Stomach (tissue), 19 donors: ENCODE measurements at places on chromosomes 16 and 17.
A peak's percentile ranks its signal among the peaks of the same experiment; 100 is the strongest.

DNA sequence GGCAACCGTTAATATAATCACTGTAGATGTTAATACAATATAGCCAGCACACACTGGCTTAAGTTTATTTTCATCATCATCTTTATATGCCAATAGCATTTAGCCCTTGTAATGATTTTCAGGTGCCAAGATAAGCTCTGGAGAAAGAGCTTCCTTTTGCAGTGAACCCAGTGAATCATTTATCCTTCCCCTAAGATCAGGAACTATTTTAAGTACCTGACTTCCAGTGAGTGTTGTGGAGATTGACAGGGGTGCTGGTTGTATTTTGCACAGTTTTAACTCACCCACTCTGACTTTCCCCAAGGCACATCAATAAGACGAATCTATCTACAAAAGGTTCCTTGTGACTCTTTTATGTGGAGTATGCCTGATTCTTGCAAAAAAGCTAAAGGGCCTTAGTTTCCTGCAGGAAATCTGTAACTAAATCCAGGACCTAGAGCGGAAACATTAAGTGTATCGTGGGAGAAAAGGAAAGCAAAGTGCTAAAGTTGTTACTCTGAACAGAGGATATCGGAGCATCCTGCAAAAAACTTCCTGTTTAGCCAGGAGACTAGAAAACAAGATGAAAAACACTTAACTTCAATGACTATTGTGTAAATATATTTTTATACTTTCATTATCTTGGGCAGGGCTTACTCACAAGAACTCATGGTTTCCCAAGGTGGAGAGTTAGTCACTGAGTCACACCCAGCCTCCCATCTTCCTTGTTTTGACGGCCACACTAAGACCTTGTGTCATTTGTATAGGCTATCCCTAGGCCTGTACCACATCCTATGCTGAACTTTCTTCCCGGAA lies 183.6 kb downstream of the MAP2K6 start:
- DNase-seq: no peak
- H3K4me1 ChIP-seq: no peaks in the 10 kb centered on the region
- H3K36me3 ChIP-seq: no peaks in the 10 kb centered on the region
- H3K27me3 ChIP-seq: no peaks in the 10 kb centered on the region
- H3K27ac ChIP-seq: no peak overlapping the region

- no peak for DNase-seq
- H3K36me3 ChIP-seq: no peaks in the 10 kb centered on the region
- peak overlapping the region; percentile 86 for H3K27ac ChIP-seq
- peaks cover 64% of the 10 kb centered on the region for H3K4me1 ChIP-seq
- peak overlapping the region; percentile 79 for H3K4me3 ChIP-seq
- no peaks in the 10 kb centered on the region for H3K27me3 ChIP-seq
Measured at GRCh38 chr16:23509441-23509754, 896 bp downstream of the GGA2 start.

DNA sequence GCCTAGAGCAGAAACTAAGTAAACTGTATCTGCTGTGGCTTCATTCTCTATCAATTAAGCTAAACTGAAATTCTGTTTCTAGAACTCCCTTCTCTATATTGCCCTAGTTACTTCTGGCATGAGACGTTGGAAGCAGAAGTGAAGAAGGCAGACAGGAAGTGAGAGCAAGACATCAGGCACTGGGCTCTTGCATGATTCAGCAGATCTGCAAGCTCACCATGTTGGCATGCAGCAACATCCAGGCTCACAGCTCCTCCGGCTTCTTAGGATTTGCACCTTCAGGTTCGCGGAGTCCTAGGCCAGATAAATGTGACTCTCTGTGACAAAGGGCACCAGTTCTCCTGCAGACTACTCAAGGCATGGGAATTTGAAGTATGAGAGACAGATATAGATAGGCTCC lies 148.3 kb downstream of the CDH8 start:
- no peak overlapping the region for H3K27ac ChIP-seq
- no peaks in the 10 kb centered on the region for H3K27me3 ChIP-seq
- no peaks in the 10 kb centered on the region for H3K4me1 ChIP-seq
- no peak overlapping the region for H3K4me3 ChIP-seq

DNA sequence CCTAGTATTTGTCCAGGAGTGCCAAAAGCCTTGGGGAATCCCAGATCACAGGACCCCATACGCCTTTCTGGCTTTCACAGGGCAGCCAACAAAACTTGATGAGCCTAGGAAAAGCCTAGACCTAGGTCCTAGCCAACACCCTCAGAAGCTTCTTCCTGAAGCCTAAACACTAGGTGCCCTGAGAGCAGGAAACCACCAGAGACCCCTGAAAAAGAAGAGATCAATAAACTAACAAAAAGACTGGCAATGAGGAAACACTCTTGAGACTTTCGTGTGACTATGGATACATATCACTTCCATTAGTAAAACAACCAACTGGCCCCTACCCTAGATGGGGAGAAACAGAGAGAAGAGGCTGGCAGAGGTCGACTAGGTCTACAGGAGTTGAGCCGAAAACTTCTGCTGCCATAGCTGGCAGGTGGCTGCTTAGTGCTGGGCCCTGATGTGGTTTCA lies 1.2 kb downstream of the ORMDL3 start:
- H3K4me3 ChIP-seq: peak overlapping the region; percentile 90
- peaks cover 36% of the 10 kb centered on the region for H3K4me1 ChIP-seq
- no peaks in the 10 kb centered on the region for H3K27me3 ChIP-seq
- DNase-seq: no peak

GRCh38 chr16:1082266-1082951 lies 9.9 kb downstream of the SSTR5 start:
- no peak for DNase-seq
- H3K4me3 ChIP-seq: no peak overlapping the region
- H3K27me3 ChIP-seq: peaks cover 100% of the 10 kb centered on the region
- no peaks in the 10 kb centered on the region for H3K36me3 ChIP-seq
- peaks cover 18% of the 10 kb centered on the region for H3K4me1 ChIP-seq
- no peak overlapping the region for H3K27ac ChIP-seq
